ENCODE measurements at places on chromosomes 3 and 15. TPM values are rescaled to one million over a fixed set of nuclear protein-coding genes. Genes with fewer than 3 reads are reported as not detected.

The GTF2A2 gene
- 123 TPM for polyA plus RNA-seq

The TNIK gene
- polyA plus RNA-seq = 26.1 TPM

The PLSCR5 gene
- polyA plus RNA-seq = not detected

The SOX14 gene
- polyA plus RNA-seq = not detected

The FBXL22 gene
- polyA plus RNA-seq = 35.9 TPM

The CD86 gene
- 2.7 TPM for polyA plus RNA-seq

The RARB gene
- 12.7 TPM for polyA plus RNA-seq

The ASB14 gene
- polyA plus RNA-seq = 0.31 TPM
